Osteocyte (in vitro differentiated cells): ENCODE measurements at places on chromosomes 2 and 18. TPM values are rescaled to one million over a fixed set of nuclear protein-coding genes. Genes with fewer than 3 reads are reported as not detected.

Gene RAB31
- total RNA-seq = 90.8 and 97.2 TPM in 2 replicates

Gene GPR17
- not detected in 2 replicates for total RNA-seq

Gene UGT1A5
- not detected in 2 replicates for total RNA-seq

Gene ARHGAP15
- total RNA-seq = not detected in 2 replicates

Gene MYCN
- total RNA-seq = 0.24 and 0.54 TPM in 2 replicates

DNA sequence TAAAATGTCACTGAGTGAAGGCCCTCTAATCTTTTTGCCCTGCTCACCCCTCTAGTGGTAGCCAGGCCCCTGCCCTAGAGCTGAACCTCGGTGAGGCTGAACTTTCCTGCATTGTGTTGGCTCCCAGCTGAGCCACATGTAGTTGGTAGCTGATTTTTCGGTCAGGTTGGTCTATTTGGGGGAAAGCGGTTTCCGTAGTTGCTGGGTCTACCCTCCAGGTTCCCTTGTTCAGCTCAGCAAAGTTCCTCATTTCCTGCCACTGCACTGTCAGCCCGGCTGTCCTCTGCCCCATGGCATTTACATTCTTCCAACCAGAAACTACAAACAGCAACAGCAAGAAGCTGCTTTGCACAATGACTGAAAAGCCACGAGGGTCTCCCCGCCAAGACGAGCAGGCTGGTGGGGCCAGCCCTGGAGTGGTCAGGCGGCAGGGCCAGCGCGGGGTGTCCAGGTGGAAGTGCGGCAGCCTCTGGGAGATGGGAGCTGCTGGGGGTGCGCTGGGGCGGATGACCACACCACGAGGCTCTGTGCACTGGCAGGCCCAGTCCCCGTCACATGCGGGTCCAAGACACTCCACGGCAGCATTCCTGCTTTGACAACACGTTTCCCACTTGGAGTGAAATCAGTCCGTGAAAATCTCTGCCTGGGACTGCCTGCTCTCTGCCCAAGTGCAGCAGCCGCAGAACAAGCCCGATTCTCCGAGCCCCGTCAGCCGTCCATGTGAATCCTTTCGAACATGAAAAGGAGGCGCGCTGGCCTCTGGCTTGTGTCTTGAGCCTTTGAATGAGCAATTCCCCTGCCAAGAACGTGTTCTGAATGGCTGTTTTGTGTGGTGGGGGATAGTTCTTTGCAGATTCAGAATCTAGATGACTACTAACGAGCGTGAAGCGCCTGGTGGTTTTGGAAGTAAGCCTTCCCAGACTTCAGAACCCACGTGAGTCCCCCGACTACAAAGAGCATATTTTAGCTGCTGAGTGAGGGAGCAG lies 159.4 kb downstream of the ASB1 start:
- H3K4me3 ChIP-seq = no peak overlapping the region
- H3K27ac ChIP-seq = no peak overlapping the region
- peaks cover 3% of the 10 kb centered on the region for H3K27me3 ChIP-seq
- H3K4me1 ChIP-seq = no peaks in the 10 kb centered on the region
- DNase-seq = peak; percentile 83
- no peaks in the 10 kb centered on the region for H3K36me3 ChIP-seq

DNA sequence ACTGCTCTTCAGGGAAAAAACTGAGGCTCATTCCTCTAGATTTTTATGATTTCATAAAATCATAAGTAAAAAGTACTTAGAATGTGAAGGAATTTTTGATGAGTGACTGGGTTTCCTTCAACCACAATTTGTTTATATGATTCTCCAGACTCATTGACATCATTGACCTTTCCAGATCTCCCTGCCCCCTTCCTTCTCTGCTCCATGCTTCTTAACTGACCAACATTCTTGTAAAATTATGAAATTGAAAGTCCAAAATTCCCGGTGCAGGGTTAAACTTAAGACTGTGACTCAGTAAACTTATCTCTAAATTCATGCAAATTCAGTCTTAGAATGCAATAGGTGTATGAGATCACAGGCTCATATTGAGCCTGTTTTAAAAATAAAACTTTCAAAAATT lies 648.9 kb downstream of the TDRD15 start:
- peaks cover 6% of the 10 kb centered on the region for H3K4me1 ChIP-seq
- no peak overlapping the region for H3K4me3 ChIP-seq
- no peaks in the 10 kb centered on the region for H3K27me3 ChIP-seq
- no peaks in the 10 kb centered on the region for H3K36me3 ChIP-seq
- H3K27ac ChIP-seq = no peak overlapping the region

- H3K27me3 ChIP-seq = no peaks in the 10 kb centered on the region
- H3K4me1 ChIP-seq = peaks cover 35% of the 10 kb centered on the region
- peaks cover under 1% of the 10 kb centered on the region for H3K36me3 ChIP-seq
- H3K4me3 ChIP-seq = no peak overlapping the region
These were observed 23.8 kb downstream of the EML4 start for GRCh38 chr2:42192652-42193566.

GRCh38 chr2:216503159-216503629 lies 4.5 kb downstream of the RPL37A start:
- H3K36me3 ChIP-seq = peaks cover 64% of the 10 kb centered on the region
- no peak for DNase-seq
- no peaks in the 10 kb centered on the region for H3K27me3 ChIP-seq
- no peak overlapping the region for H3K27ac ChIP-seq
- peaks cover 32% of the 10 kb centered on the region for H3K4me1 ChIP-seq
- H3K4me3 ChIP-seq = no peak overlapping the region

DNA sequence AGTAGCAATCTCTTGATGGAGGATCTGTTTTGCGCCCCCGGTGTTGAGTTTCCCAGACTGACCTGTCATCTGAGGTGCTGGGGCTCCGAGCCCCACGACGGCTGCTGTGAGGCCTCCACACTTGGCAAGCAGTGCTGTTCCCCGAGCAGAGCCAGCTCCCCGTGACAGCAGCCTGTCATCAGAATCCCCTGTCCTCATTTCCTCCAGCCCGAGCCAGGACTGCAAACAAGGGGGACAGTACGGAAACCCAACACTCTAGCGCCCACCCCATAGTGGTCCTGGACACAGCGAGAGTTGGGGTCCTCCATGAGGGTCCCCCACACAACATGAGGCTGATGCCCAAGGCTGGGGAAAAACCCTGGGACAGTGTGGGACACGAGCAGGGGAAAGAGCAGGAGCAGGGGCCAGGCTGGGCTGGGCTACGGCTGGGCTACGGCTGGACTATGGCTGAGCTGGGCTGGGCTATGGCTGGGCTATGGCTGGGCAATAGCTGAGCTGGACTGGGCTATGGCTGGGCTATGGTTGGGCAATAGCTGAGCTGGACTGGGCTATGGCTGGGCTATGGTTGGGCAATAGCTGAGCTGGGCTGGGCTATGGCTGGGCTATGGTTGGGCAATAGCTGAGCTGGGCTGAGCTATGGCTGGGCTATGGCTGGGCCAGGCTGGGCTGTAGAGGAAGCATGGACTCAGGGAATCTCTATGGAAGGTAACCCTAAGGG lies 1.5 kb upstream of the KLHL30 start:
- H3K4me1 ChIP-seq = peaks cover 16% of the 10 kb centered on the region
- no peaks in the 10 kb centered on the region for H3K27me3 ChIP-seq
- no peaks in the 10 kb centered on the region for H3K36me3 ChIP-seq
- DNase-seq = no peak

DNA sequence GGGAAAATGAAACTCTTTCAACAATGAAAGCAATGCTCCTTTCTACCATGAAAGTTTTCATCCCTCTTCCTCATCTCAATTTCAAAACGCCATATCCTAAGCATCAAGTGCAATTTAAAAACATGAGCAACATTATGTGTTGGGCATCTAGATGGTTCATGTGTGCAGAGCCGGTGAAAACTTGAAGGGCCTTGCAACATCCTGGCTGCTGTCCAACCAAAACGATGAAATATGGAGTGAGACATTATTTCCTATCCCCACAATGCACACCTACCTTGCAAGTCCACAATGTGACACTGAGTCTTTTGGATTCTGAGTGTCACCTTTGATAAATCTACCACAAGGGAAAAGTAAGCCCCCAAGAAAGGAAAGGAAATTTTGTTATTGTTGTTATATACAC lies 110.0 kb downstream of the NCKAP5 start:
- H3K27me3 ChIP-seq = no peaks in the 10 kb centered on the region
- H3K36me3 ChIP-seq = no peaks in the 10 kb centered on the region
- peaks cover 7% of the 10 kb centered on the region for H3K4me1 ChIP-seq
- DNase-seq = no peak

GRCh38 chr2:37679072-37679695 lies 7.7 kb upstream of the CDC42EP3 start:
- DNase-seq = no peak
- no peaks in the 10 kb centered on the region for H3K36me3 ChIP-seq

DNA sequence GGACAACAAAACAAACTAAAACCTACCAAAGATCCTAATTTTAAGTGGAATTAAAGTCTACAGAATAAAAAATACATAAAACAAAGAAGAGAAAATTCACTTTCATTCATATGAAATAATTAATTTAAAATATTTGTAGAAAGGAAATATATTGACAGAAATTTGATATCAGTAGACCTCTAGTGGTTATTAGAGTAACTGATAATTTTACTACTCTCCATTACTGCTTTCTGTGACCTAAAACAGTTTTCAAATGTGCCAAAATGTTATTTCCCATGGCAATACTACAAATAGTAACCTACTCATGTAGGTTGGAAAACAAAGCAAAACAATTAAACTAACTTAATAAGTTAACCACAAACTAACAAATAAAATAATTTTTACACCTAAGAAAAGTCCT lies 147.1 kb downstream of the NOL4 start:
- no peak overlapping the region for H3K4me3 ChIP-seq
- no peak for DNase-seq
- H3K36me3 ChIP-seq = no peaks in the 10 kb centered on the region
- no peak overlapping the region for H3K27ac ChIP-seq
- H3K4me1 ChIP-seq = no peaks in the 10 kb centered on the region
- no peaks in the 10 kb centered on the region for H3K27me3 ChIP-seq

DNA sequence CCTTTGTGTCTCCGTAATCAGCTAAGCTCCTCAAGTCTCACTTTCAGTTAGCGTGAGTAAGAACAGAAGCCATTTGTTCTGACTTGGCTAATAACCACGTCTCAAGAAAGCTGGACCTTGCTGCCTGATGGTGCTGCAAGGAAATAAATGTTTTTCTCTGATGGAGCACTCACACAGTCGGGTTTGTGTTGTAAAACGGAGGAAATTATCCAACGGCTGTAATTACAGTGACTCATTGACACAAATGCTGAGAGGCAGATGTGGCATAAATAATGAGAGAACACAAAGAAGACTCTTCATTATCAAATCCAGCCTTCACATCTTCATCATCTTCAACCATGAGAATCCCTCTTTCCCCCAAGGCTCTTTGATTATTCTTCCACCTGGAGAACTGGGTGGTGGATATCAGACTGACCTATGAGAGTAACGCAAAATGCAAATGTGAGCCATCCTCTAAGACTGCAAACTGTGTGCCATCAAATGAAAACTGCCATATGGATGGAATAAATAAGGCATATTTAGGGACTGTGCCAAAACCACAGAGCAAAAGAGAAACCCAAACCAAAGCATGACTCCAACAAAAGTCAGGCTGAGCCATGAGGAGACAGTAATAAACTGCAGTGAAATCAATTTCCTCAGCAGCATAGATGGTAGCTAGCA lies 252.6 kb downstream of the RND3 start:
- no peak for DNase-seq
- H3K27ac ChIP-seq = peak overlapping the region; percentile 27
- peaks cover 41% of the 10 kb centered on the region for H3K4me1 ChIP-seq
- H3K27me3 ChIP-seq = no peaks in the 10 kb centered on the region
- H3K36me3 ChIP-seq = no peaks in the 10 kb centered on the region

GRCh38 chr18:12479536-12479935 lies 71.8 kb downstream of the PRELID3A start:
- H3K36me3 ChIP-seq = peaks cover 35% of the 10 kb centered on the region
- peaks cover 2% of the 10 kb centered on the region for H3K4me1 ChIP-seq
- no peak for DNase-seq
- no peak overlapping the region for H3K4me3 ChIP-seq
- no peaks in the 10 kb centered on the region for H3K27me3 ChIP-seq

DNA sequence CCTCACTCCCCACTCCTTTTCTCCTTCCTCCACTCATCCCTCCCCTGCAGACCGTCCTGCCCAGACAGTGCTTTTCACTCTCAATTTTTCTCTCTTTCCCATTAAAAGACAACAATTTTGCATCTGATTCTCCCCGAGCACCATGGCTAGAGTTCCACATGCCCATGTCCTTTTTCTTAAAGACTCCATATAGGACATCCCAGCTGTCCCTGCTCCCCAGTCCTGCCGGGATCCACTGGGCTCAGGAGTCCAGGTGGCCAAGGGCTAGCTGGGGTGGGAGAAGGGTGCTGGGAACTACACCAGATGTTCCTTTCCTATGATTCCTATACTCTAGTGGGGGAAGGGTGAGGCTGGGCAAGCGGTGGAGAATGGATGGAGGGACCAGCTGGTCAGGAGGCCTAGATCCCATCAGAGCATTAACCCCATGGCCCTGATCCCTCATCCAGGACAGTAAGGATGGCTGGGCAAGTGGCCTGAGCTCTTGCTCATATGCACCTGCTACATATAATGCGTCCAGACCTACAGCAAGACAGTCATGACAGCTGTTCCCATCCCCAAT lies 52.8 kb upstream of the RMDN2 start:
- no peak overlapping the region for H3K27ac ChIP-seq
- no peaks in the 10 kb centered on the region for H3K36me3 ChIP-seq
- H3K27me3 ChIP-seq = peaks cover 5% of the 10 kb centered on the region
- no peak overlapping the region for H3K4me3 ChIP-seq

GRCh38 chr18:51132256-51132935 lies 65.1 kb downstream of the MEX3C start:
- peak; percentile 64 for DNase-seq
- no peaks in the 10 kb centered on the region for H3K27me3 ChIP-seq
- H3K36me3 ChIP-seq = no peaks in the 10 kb centered on the region
- H3K4me3 ChIP-seq = no peak overlapping the region
- peaks cover 39% of the 10 kb centered on the region for H3K4me1 ChIP-seq
- H3K27ac ChIP-seq = no peak overlapping the region

DNA sequence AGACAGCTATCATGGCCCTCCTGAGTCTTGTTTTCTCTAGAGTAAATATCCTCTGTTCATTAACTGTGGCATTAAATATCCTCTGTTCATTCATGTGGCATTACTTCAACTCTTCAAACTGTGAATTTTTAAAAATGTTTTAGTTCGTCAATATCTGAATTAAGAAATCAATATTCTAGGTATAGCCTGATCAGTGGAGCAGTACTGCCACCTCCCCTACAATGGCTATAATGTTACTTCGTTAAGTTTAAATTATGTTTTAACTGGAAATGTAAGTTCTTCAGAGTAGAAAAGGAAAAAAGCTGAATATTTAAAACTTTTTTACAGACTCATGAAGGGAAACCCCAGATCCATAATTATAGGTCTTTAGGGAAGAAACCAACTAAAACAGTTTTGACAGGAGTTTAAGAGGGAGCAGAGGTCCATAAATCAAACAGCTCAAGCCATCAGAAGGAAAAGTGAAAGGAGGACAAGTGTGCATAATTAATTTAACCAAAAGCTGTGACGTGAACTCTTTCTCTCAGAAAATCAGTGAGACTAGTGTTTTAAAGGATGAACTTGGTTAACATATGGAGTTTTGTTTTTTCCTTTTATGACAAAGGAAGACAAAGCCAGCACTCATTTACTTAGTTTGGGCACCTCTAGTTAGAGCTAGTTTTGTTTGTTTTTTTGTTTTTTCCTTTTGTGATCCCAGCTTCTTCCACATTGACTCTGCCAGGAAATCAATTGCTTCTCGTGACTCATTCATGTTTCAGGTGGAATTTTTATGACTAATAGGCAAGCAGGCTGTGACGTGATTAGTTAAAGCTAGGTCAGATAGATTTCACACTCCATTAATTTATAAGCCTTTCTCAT lies 44.9 kb downstream of the RBBP8 start:
- H3K36me3 ChIP-seq = peaks cover 6% of the 10 kb centered on the region
- peaks cover 6% of the 10 kb centered on the region for H3K4me1 ChIP-seq
- no peaks in the 10 kb centered on the region for H3K27me3 ChIP-seq
- no peak for DNase-seq
- H3K4me3 ChIP-seq = no peak overlapping the region
